Omental fat pad (tissue), 4 donors: ENCODE measurements at places on chromosomes 12 and 14.

GRCh38 chr12:58176296-58176869 lies 235.0 kb downstream of the ATP23 start:
- DNase-seq, result no peak

- DNase-seq, result no peak
Observed at GRCh38 chr12:60093428-60093827, 497.6 kb downstream of the SLC16A7 start.

DNA sequence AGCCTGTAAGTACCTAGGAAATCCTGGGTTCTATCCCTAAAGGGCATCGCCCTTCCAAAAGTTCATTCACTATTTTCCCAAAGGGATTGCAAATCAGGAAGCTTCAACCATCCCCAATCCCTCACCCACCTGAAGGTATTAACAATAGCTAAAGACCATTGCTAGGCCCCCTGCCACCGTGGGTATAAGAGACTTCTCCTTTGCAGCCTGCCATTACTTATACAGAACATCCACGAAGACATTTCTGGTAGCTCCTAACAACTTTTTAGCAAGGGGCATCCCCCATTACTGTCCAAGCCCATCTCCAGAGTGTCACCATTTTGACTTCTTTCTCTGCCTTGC lies 384 bp upstream of the SMUG1 start:
- DNase-seq, result no peak

- DNase-seq, result no peak
Observed at GRCh38 chr14:77882636-77883035, 82.7 kb downstream of the ADCK1 start.
